A172 (cell line): ENCODE measurements at places on chromosomes 16 and 17. TPM values are rescaled to one million over a fixed set of nuclear protein-coding genes. Genes with fewer than 3 reads are reported as not detected.

Gene RPL23
- total RNA-seq: 1,400 and 1,966 TPM in 2 replicates

Gene ACAP1
- total RNA-seq: 0.90 and 4.1 TPM in 2 replicates

Gene CLEC18B
- 0.45 and 1.9 TPM in 2 replicates for total RNA-seq

Gene NHLRC4
- total RNA-seq: 0.34 TPM in 1 of 2 replicates, not detected in the other

Gene CNTNAP4
- total RNA-seq: not detected in 2 replicates

Gene THRA
- total RNA-seq: 14.5 and 17.8 TPM in 2 replicates

Gene DRC3
- 1.1 and 1.7 TPM in 2 replicates for total RNA-seq

Gene KRT39
- not detected in 2 replicates for total RNA-seq

Gene ADGRG3
- total RNA-seq: not detected in 2 replicates

Gene CENPT
- 25.5 and 27.9 TPM in 2 replicates for total RNA-seq

Gene DNAAF8
- 1.7 and 5.2 TPM in 2 replicates for total RNA-seq

Gene CDRT15L2
- total RNA-seq: not detected in 2 replicates

GRCh38 chr17:17645961-17646360 lies 35.3 kb upstream of the RAI1 start:
- DNase-seq: no peak

GRCh38 chr16:19308392-19308791 lies 22.9 kb downstream of the CLEC19A start:
- no peak for DNase-seq

- DNase-seq: no peak
Measured at GRCh38 chr17:4973256-4974114, 5.9 kb upstream of the SPAG7 start.

DNA sequence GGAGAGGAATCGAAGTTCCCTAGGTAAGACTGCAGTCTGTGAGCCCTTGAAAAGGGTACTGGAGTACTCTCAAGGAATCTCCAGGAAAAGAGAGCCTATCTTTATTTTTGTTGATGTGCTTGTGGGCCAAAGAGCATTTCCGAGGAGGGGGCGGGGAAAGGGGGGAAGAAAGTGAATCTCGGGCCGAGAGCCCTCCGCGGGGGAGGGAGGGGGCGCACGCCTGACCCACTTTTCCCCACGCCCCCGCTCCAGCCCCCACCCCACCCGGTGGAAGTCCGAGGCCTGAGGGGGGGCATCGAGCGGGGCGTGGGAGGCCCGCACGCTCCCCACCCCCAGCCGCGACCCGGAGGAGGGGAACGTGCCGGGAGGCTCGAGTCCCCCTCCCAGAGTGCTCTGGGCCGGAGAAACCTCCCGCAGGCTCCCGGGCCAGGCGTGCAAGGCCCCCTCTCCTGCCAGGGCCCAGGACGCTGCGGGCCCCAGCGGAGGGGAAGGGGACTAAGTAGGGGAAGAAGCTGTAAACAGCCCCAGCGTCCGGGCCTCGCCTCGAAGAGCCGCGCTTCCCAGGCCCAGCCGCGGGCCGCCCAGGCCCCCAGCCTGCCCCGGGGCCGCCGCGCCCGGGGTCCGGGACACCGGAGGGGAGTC lies 444 bp downstream of the HELZ start:
- no peak for DNase-seq

- DNase-seq: no peak
Measured at GRCh38 chr16:63717806-63718205, 1404.1 kb downstream of the CDH11 start.

DNA sequence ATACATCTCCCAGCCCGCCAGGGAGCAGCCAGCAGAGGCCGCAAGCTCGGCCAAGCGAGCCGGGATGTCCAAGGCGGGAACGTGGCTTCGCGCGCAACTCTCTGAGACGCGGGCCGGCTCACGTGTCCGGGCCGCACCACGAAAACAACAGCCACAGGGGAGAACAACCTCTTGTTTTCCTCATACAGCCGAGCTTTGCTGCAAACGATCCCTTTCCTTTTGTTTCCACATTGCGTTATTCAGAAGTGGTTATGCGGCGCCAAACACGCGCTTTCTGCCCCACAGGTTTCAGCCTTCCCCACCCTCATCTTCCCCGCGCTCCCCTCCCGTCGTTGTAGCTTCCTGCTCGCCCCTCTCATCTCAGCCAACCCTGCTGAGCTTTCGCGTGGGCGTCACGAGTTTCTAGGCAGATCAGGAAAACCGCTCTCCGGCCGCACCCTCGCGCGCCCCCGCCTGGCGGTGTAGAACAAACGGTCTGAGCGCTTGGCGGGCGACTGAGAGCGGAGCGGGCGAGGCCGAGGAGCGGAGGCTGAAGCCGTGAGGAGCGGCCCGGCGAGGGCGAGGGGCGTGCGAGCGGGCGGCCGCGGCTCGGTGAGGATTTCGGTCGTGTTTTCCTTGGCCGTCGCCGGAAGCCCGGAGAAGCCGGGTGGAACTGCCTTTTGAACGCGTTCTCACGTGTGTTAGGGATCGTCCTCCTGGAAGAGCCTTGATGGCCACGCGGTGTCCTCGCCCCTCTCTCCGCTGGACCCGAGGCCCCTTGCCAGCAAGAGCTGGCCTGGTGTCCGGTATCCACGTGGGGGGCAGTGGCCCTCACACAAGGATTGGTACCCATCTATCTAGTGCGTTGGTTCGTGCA lies 6.6 kb upstream of the SMARCD2 start:
- DNase-seq: no peak

GRCh38 chr16:11232852-11233726 lies 22.9 kb downstream of the SOCS1 start:
- DNase-seq: no peak

- DNase-seq: peak; percentile 73
Measured at GRCh38 chr17:21511363-21512195, 135.4 kb downstream of the KCNJ12 start.

- no peak for DNase-seq
Measured at GRCh38 chr16:19882186-19882585, 2.5 kb downstream of the GPRC5B start.

DNA sequence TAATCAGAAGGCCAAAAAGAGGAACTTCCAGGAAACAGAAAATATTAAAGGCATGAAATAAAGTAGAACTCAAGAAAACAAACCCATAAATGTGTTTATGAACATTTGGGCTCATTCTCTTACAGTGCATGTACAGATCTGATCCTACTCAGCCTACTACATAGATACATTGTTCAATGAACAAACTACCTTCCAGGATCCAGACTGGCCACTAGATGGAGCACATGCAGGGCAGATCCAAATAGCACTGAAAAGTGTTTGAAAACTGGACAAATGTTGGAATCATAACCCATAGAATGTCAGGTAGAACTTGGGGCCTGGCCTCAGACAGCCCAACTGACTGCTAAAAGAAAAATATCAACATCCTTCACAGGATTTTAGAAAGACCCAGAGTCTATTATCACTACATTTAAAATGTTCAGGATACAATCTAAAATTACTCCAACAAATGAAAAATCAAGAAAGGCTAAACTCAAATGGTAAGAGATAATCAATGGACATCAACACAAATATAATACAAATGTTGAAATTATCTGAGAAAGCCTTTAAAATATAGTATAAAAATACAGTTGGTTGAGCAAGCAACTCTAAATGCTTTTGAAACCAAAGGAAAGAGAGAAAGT lies 122.4 kb upstream of the NUDT7 start:
- peak; percentile 51 for DNase-seq

DNA sequence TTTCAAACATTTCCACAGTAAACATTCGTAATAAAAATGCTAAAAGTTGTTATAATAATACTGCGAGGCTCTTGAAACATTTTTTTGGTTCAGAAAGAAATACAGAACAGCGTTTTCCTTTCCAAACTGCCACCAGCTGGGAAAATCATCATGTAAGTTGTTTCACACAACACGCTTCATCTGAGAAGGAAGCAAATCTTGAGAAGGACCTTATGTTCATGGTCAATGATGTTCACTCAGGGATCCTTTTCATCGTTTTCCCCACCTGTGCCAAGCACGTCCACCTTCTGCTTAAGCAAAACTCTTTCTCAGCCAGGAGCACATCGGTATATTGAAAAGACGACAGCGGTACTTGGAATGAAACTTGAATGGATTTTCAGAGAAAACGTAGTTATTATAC lies 274.5 kb upstream of the ELAC2 start:
- no peak for DNase-seq

- peak; percentile 79 for DNase-seq
Measured at GRCh38 chr16:51540259-51540658, 389.2 kb upstream of the SALL1 start.

GRCh38 chr16:48008011-48008525 lies 147.7 kb downstream of the ABCC12 start:
- no peak for DNase-seq

DNA sequence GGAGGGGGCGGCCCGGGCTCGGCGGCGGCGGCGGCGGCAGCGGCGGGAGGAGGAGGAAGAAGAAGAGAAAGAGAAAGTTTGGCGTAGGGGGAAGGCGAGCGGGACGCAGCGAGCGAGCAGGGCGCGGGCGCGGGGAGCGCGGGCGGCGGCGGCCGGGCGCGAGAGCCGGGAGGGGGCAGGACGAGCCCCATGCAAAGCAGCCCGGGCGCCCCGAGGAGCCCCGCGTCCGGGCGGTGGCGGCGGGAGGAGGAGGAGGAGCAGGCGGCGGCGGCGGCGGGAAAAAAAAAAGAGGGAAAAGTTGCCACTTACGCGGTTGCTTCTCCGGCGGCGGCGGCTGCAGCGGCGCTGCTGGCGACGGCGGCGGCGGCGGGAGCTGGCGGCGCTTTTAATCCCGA lies 10.3 kb upstream of the ZFHX3 start:
- DNase-seq: peak; percentile 32

GRCh38 chr17:50790618-50791017 lies 23.3 kb upstream of the ANKRD40CL start:
- DNase-seq: no peak

GRCh38 chr17:15920758-15921239 lies 24.1 kb upstream of the ADORA2B start:
- peak; percentile 96 for DNase-seq

DNA sequence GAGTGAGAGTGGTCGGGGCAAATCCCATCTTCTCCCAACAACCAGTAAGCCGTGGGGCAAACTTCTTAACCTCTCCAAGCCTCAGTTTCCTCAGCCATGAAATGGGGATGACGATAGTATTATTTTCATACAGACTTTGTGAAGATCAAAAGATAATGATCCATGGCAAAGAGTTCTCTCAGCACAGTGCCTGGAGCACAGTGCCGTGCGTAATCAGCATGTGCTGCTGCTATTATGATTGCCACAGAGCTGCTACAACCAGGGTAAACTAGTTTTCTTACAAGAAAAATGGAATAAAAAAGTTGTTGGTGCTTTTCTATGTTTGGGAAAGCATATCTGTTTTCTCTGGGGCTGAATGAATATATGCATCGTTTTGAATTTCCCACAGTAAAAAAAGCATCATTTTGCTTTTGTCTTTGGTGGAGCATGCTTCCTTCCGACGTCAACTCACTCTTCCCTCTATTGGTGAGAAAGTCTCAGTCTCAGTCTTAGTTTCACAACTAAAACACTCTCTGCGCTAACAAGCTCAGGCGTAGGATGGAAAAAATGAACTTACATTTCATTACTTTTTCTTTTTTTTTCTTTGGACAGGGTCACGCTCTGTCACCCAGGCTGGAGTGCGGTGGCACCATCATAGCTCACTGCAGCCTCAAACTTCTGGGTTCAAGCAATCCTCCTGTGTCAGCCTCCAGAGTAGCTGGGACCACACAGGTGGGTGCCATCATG lies 37.2 kb downstream of the CDK5R1 start:
- no peak for DNase-seq

GRCh38 chr16:51175081-51175480 lies 24.0 kb upstream of the SALL1 start:
- no peak for DNase-seq

DNA sequence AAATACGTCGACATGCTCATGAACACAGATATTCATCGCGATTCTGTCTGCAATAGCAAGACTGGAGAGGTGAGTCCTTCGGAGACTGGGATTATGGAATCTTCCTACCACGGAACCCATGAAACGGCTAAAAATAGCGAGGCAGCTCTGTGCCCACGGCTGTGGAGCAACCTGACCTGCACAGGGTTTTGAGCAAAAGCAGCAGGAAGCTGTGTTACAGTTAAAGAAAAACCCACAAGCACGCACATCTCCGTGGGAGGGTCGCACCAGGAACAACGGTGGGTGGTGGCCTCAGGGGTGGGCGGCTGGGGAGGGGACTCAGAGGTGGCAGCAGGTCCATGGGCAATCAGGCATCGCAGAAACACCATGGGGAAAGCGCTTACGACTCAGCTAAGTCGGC lies 24.8 kb downstream of the SLC38A10 start:
- DNase-seq: no peak

GRCh38 chr16:85369741-85370528 lies 243.2 kb upstream of the GSE1 start:
- peak; percentile 62 for DNase-seq

DNA sequence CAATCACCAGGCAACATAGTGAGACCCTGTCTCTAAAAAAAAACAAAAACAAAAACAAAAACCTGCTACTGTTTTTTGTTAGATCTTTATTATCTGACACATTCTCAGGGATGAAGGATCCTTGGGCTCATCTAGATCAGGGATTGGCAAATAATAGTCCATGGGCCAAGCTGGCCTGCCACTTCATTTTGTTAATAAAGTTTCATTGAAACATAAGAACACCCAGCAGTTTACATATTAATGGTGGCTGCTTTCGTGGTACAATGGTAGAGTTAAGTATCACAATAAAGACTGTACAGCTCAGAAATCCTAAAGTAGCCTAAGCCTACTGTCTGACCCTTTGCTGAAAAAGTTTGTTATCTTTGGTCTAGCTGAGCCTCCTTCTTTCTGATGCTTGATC lies 32.9 kb upstream of the CLEC18A start:
- DNase-seq: peak; percentile 25

GRCh38 chr17:43860077-43860725 lies 13.2 kb downstream of the CD300LG start:
- no peak for DNase-seq

DNA sequence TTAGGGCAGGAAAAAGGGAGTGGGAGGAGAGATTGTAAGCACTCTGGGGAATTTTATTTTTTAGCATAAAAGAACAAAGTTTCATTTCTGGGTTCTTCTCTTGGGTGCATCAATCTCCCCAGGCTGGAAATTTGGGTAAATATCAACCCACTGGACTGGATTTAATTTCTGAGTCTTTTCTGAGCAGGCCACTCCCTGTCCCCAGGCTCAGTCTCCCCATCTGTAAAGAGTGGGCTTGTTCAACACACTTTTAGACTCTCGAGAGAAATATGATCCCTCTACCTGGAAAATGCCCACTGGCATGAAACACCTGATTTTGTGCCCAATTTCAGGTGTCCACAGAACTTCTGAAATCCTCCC lies 617 bp upstream of the VTN start:
- no peak for DNase-seq

- DNase-seq: no peak
Measured at GRCh38 chr16:63385714-63386432, 1349.6 kb upstream of the CDH8 start.
